ENCODE measurements at places on chromosomes 5 and 9. TPM values are rescaled to one million over a fixed set of nuclear protein-coding genes. Genes with fewer than 3 reads are reported as not detected.

DNA sequence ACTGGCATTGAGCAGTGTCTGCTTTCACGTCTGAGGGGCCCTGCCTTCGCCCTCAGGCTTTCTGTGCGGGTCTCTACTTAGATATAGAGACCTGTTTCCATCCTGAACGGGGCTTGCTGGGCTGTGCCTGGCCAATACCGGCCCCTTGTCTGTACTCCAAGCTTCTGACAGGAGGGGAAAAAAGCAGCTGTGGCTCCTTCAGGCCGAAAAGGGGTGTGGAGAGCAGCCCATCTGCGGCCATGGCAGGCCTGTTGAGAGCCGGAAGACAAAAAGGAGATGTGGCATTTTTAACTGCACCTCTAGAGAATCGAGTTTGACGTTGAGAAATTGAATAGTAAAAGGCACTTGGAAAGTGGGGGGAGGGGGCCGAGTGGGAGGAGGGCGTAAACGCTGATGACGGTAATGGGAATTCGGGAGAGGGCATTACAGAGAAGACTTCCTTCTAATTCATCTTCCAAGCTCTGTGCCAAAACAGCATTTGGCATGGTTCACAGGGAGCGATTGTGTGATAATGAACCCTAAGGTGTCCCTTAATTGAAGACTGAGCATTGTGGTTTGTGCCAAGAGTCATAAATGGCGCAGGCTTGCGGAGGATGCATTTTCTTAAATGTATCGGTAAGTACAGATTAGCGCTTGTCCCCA is 25.1 kb upstream of the PRDM12 start:
- DNase-seq: peak; percentile 56

- DNase-seq: no peak
These were observed 20.7 kb downstream of the UBAP2 start for GRCh38 chr9:34027845-34028574.

DNA sequence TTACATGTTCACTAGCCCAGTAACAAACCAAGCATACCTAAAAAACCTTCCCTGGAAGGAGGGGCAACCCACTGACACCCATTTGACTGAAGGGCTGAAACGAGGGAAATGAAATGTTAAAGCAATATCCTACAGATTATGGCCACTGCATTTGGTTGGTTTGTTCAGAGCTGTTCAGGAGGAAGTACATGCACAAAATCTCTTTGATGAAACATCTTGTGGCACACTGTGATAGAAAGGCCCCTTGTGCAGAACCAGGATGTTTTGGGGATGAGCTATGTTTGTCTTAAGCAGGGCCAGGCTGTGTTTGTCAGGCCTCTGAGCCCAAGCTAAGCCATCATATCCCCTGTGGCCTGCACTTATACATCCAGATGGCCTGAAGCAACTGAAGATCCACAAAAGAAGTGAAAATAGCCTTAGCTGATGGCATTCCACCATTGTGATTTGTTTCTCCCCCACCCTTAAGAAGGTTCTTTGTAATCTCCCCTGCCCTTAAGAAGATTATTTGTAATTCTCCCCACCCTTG is 467.3 kb upstream of the PIK3R1 start:
- DNase-seq: no peak

DNA sequence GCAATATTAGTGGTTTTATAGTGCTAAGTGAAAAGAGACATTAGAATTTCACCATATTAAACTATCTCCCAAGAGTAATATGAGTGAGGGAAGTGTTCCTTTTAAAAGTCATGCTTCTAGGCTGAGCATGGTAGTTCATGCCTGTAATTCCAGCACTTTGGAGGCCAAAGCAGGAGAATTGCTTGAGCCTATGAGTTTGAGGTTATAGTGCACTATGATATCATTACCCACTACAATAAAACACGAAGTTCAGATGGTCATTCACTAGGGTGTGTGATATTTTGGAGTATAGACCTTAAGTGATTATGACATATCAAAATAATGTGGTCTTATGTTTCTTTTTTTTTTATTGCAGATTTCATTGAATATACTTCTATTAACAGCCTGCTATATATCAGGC is 6.7 kb downstream of the KIF2A start:
- no peak for DNase-seq

DNA sequence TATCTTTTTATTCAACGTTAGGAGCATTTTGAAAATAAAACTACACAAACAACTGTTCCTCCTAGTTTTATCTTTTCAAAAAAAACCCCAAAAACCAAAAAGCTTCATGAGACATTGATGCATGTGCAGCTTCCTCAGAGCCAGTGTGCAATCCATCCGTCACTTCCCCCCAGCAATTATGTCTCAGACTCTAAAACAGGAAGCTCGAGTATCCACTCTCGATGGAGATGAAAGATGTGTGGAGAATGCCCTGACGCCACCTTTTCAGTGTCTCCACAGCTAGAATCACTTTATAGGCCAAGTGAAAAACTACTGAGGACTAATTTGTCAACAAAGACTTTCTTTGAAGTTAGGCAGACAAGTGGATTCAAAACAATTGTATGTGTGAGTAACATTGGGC is 408.9 kb upstream of the SMARCA2 start:
- DNase-seq: no peak

GRCh38 chr9:96006961-96007360 is 131.5 kb downstream of the ERCC6L2 start:
- DNase-seq: no peak

DNA sequence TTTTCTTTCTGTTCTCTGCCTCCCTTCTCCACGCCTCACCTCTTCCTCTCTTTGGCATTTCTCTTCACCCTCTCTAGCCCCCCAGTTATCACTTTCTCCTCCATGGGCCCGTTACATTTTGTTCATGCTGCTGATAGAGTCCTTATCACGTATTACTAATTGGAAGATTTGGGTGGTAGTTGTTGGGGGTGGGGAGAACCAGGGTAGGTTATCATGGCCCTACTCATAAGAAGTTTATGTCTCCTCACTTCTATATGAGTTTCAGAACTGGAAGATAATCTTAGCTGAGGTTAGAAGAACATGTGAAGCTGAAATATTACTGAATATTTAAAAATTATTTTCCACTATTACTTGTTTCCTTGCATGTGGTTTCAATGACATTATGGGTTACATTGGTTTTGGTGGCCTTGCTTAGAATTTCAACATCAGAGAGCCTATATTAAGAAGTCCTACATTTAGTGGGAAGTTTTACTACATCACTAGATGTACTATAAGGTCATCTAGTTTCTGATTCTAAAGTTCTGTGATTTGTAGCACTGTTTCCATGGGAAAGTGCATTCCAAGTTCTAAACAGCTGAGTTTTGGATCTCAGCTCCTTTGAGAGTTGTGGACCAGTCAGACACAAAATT is 36.8 kb downstream of the PIP5K1B start:
- no peak for DNase-seq

DNA sequence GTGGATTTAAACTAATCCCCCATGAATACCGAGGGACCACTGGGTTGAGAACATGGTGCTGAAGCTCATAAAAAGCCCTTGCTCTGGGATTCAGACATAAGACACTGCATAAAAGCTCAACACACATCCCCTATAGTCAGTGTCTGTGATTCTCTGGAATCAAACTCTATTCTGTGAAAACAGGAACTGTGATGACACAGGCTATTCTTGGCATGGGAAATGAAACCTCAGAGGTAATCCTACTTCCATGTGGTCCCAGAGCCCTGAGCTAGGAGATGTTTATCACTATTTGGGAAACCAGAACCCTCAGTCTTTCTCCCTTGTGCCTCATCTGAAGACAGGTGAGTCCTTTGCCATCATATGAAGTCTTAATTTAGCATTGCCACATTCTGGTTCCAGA is 135.4 kb upstream of the PRSS3 start:
- no peak for DNase-seq

DNA sequence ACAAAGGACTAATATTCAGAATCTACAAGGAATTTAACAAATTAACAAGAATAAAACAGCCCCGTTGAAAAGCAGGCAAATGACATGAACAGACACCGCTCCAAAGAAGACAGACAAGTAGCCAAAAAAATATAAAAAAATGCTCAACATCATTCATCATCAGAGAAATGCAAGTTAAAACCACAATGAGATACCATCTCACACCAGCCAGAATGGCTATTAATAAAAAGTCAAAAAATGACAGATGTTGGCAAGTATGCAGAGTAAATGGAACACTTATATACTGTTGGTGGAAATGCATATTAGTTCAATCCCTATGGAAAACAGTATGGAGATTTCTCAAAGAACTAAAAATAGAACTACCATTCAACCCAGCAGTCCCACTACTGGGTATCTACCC is 302.7 kb upstream of the RGMB start:
- no peak for DNase-seq

DNA sequence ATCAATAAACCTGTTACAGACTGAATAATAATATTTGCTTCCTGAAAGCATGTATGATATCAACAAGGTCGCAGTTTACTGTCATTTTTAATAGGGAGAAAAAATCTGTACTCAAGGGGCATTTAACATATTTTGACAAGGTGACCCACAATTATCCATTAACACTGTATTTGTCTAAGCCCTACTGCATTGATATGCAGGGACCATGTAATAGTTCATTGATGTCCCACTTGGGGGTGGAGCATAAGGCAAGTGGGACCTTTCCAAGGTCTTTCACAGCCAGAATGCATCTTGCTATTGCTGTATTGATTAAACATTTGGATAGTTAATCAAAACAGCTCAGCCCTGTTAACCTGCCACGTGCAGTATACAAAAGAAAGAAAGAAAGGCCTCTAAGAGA is 502.0 kb downstream of the NR2F1-AS1 start:
- no peak for DNase-seq

- DNase-seq: no peak
These were observed 562.3 kb upstream of the C9orf72 start for GRCh38 chr9:28135549-28135948.

SH3PXD2B gene
- 96.8 TPM for total RNA-seq

PCDHB1 gene
- total RNA-seq: not detected

SKP2 gene
- total RNA-seq: 47.8 TPM

ANKRD31 gene
- 0.42 TPM for total RNA-seq

OGN gene
- total RNA-seq: not detected

FTMT gene
- total RNA-seq: not detected

TMEM252 gene
- not detected for total RNA-seq
